B cell (primary cell): ENCODE measurements at places on chromosomes 11 and 22. TPM values are rescaled to one million over a fixed set of nuclear protein-coding genes. Genes with fewer than 3 reads are reported as not detected.

NAALAD2 gene
- not detected in 2 replicates for total RNA-seq

SYT7 gene
- not detected in 2 replicates for total RNA-seq

DEUP1 gene
- not detected in 2 replicates for total RNA-seq

ZNF280B gene
- total RNA-seq, result 2.9 and 3.5 TPM in 2 replicates

TRPC6 gene
- not detected in 2 replicates for total RNA-seq

NLRP14 gene
- total RNA-seq, result 0.07 TPM in 1 of 2 replicates, not detected in the other

SYNGR1 gene
- 31.9 and 34.8 TPM in 2 replicates for total RNA-seq

KRTAP5-7 gene
- 0.59 and 0.70 TPM in 2 replicates for total RNA-seq

SF1 gene
- total RNA-seq, result 914 and 931 TPM in 2 replicates

P2RY2 gene
- 0.37 and 0.73 TPM in 2 replicates for total RNA-seq

SOX10 gene
- not detected in 2 replicates for total RNA-seq

SCT gene
- not detected in 2 replicates for total RNA-seq

FANCF gene
- total RNA-seq, result 26.6 TPM in 2 replicates

RASD2 gene
- total RNA-seq, result 0.07 TPM in 2 replicates

CCDC116 gene
- 0.52 and 0.63 TPM in 2 replicates for total RNA-seq

PARVG gene
- 247 and 271 TPM in 2 replicates for total RNA-seq
